ENCODE measurements at places on chromosomes 3 and 15.

DNA sequence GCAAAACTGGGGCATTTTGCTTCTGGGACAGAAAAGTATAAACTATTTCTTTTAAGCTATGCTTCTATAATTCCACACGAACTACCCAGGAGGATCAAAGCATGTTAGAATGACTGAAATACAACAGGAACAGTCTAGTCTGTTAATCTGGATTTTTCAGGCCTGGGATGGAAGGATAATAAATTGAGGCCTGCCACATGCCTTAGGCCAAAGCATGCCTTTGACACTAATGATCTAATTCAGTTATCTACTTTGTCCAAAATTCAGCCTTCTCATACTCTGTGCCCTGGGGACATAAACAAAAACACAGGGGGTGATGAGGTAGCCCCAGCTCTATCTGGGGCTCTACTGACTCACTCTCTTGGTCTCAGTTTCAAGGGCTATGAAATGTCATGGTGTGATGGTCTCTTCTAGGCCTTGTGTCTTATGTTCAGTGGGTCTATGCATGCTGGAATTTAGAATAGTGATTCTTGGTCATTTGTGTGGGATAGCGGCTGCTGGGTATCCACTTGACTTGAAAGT lies 32.5 kb downstream of the GAP43 start:
- no peak for DNase-seq

DNA sequence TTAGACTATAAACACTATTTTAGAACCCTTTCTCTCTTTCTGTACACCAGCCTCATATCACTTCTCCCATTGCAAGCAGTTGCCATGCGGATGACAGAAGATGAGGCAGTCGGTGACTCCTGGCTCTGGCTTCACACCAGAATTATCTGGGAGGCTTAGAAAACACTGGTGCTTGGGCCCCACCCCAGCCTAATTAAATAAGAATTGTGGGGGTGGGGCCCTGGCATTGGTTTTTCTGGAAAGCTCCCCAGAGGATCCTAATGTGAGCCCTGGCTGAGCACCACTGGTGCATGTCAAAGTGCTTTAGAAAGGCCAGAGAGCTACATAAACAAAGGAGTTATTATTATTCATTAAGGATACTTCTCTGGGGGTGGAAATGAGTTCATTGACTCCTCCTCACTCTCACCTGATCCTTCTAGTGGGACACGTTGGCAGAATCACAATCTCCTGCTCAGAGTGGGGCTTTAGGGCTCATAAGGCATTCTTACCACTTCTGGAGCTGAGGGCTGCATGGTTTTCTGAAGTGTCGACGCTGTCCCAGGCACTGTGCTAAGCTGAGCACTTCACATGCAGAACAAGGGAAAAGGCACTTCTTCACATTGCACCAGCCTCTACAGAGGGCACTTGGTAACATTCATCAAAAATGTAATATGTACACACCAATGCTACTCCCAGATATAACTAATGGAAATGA lies 188.5 kb upstream of the TLE3 start:
- peak; percentile 33 for DNase-seq

DNA sequence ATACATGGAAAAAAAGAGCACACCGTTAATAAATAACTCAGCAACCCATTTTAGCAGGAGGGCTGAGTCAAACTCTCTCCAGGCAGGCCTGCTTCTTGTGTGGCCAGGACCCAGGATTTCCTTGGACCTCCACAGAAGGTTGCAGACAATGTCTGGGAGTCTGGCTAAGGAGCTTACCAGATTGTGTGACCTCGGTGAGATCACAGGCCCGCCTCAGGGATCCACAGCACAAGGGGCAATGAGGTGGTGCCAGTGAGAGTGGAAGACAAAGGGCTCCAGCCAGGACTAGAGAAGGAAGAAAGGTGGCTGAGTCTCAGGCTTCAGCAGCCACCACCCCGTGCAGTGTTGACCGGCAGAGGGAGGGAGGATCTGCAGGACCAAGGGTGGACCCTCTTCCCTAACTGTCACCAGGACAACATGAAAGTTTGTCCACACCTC lies 32.2 kb upstream of the SEC22A start:
- DNase-seq, result no peak

GRCh38 chr15:61175024-61175423 lies 54.1 kb downstream of the RORA start:
- DNase-seq, result no peak

GRCh38 chr3:30810625-30811024 lies 83.8 kb downstream of the GADL1 start:
- no peak for DNase-seq

All from left lobe of liver (tissue), 2 donors.